ENCODE measurements at places on chromosomes 12 and 14.

DNA sequence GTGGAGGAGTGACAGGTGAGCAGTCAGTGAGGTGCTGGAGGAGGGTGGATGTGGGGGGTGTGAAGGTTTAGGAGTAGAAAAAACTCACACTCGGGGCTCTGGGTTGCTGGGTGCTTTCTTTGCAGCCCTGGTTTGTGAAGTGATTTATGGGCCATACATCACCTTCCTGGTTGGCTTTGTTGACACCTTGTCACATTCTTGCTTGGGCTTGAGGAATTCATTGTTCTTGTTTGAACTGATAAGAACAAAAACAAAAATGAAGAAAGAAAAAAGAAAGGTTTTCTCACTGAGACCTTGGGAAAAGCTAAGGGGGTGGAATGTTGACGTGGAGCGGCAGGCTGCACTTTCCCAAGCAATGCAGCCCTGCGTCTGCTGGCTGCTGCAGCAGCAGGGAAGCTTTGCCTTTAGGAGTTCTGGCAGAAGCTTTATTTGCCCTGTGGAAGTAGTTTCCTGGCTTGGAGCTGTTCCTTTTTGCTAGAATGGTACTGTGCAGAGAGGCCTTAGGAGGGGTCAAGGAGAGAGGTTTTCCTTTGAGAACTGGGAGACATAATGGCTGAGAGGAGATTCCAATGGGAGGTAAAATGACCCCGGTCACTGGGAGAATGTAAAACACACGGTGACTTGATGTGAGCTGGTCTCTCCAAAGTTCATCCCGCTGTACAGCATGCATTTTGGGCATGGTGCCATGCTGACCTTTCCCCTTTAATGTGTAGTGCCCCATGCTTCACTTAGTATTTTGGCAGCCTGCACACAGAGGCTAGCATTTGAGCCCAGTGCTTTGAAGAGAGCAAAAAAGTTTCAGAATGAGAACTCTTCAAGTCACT lies 52.8 kb downstream of the HMGA2 start:
- DNase-seq = no peak

GRCh38 chr12:130162745-130163460 lies 639 bp downstream of the FZD10 start:
- no peak for DNase-seq

DNA sequence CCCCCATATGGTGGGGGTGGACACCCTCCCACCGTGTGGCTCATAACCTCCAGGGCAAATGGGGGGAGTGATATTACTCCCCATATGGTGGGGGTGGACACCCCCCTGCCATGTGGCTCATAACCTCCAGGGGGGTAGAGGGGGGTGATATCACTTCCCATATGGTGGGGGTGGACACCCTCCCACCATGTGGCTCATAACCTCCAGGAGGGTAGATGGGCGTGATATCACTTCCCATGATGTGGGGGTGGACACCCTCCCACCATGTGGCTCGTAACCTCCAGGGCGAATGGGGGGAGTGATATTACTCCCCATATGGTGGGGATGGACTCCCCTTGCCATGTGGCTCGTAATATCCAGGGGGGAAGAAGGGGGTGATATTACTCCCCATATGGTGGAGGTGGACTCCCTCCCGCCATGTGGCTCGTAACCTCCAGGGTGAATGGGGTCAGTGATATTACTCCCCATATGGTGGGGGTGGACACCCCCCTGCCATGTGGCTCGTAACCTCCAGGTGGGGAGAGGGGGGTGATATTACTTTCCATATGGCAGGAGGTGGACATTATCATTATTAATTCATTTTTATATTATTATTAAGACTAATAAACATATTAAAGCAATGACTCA lies 51.2 kb upstream of the OXA1L start:
- DNase-seq = no peak

DNA sequence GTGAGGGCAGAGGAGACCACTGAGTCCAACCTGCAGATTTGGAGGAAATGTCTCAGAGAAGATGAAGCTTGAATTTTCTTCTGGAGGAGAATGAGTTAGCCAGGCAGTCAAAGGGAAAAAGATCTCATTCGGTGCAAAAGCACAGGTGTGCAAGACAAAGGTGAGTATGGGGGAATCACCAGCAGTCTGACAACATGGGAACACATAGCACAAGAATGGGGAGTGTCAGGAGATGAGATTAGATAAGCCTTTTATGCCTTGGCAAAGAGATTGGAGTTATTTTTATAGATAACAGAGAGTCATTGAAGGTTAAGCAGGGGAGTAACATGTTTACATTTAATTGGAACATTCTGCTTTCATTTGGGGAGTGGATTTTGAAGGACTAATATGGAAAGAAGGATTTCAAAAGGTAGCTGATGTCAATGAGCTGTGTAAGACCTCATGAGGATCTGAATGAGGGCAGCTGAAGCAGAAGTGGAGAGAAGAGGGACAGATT lies 171.3 kb upstream of the NTF3 start:
- no peak for DNase-seq

GRCh38 chr14:101544550-101544949 lies 16.7 kb upstream of the DIO3 start:
- DNase-seq = no peak

GRCh38 chr14:91968280-91968679 lies 20.8 kb upstream of the FBLN5 start:
- DNase-seq = no peak

DNA sequence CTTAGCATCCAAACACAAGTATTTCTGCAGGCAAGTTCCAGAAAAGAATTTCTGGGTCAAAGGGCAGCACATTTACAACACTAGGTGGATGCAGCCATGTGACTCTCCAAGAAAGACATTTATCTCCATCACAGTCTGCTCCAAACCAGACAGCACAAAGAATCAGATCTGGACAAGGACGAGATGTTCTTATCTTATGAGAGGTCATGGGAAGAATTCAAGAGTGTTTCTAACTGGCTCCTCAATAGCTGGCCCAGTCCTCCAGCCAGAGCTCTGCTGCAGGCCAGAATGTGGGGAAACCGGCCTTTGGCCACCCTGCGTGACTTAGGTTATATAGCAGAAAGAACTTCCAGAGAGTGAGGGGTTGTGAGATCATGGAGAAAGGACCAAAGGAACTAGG lies 17.4 kb downstream of the TMEM119 start:
- no peak for DNase-seq

DNA sequence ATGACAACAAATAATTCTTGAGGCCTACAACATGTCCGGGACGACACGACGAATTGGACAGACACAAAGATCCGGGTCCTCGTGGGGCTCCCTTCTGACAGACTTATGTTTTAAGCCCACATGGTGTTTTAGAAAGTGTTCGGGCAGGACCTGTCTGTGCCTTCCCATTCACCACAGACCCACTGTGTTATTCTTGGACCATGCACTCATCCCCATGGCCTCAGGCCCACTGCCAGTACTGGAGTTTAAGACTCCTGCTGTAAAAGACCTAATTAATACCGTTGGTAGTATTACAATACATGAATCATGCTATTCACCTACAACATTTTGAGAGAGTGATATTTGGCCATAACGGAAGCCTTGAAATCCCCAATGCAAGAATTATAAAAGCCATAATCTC lies 20.0 kb downstream of the SLC15A4 start:
- no peak for DNase-seq

DNA sequence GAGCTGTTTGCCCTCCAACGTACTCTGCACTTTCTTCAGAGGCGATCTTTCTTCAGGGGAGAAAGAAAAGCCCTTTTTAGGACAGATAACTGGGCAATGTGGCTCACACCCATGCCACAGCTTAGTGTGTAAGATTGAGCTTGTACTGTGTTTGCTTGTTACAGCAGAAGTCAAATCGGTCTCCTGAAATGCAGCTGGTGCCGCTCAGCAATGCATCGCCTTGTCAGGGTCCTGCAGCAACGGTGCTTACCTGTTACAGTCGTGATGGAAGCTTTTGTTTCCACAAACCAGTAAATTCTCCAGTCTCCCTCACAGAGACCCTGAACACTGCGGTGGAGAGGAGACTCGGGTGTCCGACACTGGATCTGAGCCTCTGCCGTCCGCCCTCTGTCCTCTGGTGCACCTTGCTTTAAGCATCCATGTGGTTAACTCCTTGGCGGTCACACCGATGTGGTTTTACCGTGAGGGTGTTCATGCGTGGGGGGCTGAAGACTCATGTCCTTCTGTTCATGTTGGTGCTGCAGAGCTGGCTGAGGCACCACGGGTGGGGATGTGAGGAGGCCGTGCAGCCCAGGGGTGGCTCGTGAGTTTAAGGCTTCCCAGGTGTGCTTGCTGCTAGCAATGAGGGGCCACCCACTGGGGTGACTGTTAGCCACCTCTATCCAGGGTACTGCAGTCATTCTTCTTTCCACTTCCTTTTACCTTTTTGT lies 47.3 kb downstream of the FBXL14 start:
- DNase-seq = no peak

DNA sequence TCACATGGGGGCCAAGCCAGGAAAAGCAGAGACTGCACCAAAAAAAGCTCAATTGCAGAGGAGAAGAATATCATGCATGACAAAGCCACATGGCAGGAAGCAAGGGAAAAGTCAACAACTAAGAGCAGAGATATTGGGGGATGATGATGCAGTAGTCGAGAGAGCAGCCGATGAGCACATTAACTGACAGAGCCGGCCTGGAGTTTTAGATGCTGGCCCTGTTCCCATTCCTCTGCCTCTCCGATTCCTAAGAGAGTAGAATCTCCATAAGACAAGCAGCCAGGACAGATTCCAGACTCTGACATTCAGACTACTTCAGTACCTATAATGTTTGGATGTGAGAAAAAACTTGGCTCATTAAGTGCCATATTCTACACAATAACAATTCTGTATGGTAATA lies 155.9 kb downstream of the KCNH5 start:
- DNase-seq = no peak

DNA sequence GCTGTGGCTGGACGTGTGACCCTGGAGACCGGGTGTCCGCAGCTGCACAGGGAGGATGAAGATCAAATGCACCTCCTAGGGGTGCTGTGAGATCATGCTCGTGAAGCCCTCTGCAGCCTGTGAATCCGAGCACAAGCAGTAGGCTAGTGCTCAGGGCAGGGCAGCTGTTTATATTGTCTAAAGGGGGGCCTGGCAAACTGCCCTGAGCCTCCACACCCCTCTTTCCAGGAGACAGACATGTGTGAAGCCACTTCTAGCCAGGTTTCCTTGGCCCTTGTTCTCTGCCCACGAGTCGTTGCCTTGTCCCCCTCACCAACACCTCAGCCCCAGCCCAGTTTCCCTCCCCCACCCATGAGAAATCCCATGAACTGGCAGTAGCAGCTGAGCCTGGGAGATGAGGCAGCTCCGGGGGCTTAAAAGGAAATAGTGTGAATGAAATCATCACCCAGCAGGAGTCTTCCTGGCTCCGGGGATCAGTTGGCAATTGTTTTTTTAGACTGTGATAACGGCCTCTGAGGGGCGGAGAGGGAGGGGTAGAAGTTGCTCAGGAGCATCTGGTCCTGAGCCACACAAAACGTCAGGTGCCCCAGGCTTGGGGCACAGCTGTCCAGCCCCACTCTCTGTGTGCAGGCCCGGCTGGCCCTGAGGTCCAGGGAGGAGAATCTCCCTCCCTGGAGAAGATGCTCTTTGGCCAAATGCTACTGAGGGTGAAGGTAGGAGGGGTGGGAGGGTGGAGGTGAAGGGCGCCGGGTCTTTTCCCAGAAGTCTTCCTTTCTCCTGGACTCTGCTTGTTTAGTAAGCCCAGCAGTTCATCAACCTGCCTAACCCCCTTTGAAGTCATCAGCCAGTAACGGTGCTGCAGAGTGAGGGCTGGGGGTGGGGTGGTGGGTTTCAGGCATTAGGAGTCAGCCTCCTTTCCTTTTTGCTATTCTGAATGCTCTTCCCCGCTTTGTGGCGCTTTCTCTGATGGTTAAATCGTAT lies 4.0 kb downstream of the FGF6 start:
- no peak for DNase-seq

GRCh38 chr14:95123891-95124579 lies 33.3 kb downstream of the DICER1 start:
- no peak for DNase-seq

DNA sequence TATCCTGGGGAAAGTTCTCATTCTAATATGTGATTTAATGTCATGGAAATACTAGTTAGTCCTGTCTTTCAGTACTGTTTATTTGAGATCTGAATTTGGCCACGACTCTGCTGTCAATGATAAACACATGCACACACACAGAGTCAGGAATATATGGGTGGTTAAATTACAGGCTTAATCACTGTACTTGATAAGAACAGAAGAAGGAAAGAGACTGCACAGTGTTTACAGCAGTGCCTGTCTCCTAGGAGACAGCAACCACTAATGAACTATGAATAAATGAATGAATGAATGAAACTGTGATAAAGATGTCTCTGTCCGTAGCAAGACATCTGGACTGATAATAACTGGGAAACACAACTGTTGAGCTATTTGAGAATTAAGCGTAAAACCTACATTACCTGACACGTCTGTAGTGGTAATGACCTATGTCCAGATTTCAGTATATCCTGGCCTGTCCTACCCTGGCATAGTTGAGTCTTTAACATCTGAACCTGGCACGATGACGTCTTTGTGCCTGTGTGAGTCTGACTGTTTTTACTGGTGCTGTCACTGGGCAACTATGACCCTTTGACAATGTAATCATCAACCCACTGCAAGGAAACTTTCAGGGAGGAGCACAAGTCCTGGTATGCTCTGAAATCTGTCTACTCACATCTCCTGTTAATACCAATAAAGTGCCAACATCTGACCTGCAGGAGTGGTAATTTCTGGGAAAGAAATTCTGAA lies 524.6 kb downstream of the TMEM132D start:
- no peak for DNase-seq

GRCh38 chr12:77469578-77470333 lies 360.9 kb upstream of the NAV3 start:
- DNase-seq = no peak

- no peak for DNase-seq
Measured at GRCh38 chr12:124203176-124203575, 91.7 kb upstream of the RFLNA start.

- DNase-seq = no peak
Measured at GRCh38 chr14:68444449-68445168, 348.3 kb downstream of the ZFP36L1 start.

- no peak for DNase-seq
Measured at GRCh38 chr14:95240859-95241813, 78.6 kb downstream of the CLMN start.

DNA sequence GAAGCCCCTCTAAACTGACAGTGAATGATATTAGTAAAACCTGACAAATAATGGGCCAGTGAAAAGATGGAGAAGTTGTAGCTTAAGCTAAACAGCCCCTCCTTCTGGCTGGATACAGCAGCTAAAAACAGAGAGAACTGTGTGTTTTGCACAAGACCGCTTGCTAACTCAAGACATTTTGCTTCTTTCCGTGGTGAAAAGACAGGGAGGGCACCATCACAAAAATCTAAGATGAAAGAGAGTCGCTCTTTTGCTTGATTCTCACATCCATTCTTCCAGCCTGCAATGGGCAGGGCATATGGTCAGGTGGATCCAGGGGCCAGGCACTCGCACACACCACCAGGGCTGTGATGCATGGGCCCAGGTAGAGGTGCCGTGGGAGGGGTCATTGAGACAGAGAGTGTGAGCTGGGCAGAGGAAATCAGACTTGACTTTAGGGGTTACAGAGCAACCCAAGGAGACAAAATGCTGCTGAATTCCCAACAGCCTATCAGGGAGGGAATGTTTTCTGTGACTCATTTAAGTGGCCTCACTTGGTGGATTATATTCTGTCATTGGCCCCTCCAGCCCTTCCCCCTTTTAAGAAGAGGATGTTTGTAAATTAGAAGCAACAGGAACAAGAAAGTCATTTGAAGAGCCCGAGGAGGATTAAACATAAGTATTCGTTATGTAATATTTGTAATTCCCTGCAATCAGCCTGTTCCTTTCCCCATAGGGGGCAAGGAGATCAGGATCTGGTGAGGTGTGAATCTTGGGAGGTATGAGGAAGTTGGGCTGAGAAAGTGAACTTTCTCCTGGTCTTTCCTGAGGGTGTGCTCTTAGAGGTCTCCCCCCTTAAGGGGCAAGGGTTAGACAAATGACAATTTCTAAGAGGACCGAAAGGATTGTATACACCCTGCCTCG lies 12.3 kb downstream of the EMP1 start:
- DNase-seq = no peak

Measured in NCI-H1930 (cell line).